Activated CD4-positive, alpha-beta memory T cell treated with anti-CD3 and anti-CD28 coated beads, Interleukin-2, amount 10 ng/mL, durations not matched to agents 7 days and 5 days (primary cell): ENCODE measurements at places on chromosomes 6 and 20. TPM values are rescaled to one million over a fixed set of nuclear protein-coding genes. Genes with fewer than 3 reads are reported as not detected.

The ABCC10 gene
- 49.8 TPM for total RNA-seq

The FNDC1 gene
- total RNA-seq, result not detected

The CNBD2 gene
- 5.4 TPM for total RNA-seq

The ACSS1 gene
- 40.3 TPM for total RNA-seq

The SCUBE3 gene
- not detected for total RNA-seq

The SRSF12 gene
- total RNA-seq, result not detected

The SLPI gene
- total RNA-seq, result 0.40 TPM
